Stimulated activated CD8-positive, alpha-beta memory T cell treated with anti-CD3 and anti-CD28 coated beads, Interleukin-15, amount 100 ng/mL, for 1 hour (primary cell): ENCODE measurements at places on chromosomes 6 and 20.

GRCh38 chr20:634148-634925 is 18.7 kb downstream of the SRXN1 start:
- DNase-seq, result no peak

DNA sequence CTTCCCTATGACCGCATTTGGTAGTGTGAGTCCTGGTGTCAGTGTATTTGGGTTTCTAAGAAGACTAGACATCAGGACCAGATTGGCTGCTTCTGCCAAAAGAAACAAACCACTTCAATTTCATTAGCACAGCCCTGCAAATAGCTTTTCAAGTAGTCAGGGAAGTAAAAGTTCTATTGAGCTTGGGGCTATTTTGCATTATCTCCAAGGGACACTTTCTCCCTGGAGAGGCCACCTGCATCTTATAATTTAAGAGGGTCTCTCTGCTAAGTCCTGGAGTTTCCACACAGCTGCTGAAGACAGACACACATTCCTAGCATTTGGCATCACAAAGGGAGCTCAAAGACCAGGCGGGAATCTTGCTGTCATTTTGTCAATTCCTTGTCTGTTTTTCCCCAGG is 141.2 kb downstream of the BMP2 start:
- no peak for DNase-seq

- DNase-seq, result no peak
Measured at GRCh38 chr6:112205427-112206109, 48.8 kb downstream of the LAMA4 start.

- DNase-seq, result no peak
Measured at GRCh38 chr6:117477988-117478852, 4.3 kb upstream of the DCBLD1 start.

DNA sequence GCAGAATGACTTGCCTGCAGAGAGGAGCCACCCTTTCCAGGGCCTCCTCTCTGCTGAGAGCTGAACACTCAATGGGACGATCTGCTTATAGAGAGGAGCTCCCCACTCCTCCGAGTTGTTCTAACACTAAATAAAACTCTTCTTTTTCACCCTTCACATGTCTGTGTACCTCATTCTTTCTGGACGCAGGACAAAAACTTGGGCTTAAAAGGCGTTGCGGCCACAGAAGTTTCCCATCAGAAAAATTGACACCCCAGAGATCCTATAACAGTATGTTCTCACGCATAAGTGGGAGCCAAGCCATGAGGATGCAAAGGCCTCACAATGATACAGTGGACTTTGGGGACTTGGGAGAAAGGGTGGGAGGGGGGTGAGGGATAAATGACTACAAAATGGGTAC is 121.2 kb downstream of the GMPR start:
- DNase-seq, result no peak

- no peak for DNase-seq
Measured at GRCh38 chr6:143634486-143634885, 43.3 kb upstream of the PHACTR2 start.

DNA sequence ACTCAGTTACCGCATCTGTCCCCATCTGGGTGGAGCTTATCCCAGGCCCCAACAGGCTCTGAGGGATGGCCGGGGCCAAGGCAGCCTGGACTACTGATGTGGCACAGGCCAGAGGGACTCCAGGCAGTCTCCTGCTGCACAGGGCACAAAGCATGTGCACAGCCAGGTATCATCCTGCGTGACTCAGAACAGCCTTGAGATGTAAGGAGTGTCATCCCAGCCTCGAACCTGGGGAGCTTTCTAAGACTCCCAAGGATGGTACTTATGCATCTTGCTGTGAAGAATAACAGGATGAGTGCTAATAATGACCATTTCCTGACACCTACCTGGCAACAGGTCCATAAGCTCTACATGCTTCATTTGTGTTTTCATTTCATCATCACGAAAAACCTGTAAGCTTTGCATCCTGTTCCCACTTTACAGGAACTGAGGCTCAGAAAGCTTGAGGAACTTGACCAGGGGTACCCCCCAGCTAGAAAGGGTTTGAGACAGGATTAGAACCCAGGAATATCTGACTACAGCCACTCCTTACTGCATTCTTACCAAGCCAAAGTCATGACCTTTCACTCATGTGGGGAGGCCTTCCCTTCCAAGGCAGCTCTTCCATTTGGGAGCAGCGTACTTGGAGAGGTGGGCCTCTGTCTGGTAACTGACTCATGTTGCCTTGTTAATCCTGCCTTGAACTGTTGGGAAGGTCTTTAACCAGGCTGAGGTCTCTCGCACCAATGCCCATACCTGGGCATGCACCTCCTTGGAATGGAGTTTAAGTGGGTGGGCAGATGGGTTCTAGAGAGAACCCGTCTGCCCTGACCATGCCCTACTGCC is 1.9 kb downstream of the TRIB3 start:
- DNase-seq, result no peak

DNA sequence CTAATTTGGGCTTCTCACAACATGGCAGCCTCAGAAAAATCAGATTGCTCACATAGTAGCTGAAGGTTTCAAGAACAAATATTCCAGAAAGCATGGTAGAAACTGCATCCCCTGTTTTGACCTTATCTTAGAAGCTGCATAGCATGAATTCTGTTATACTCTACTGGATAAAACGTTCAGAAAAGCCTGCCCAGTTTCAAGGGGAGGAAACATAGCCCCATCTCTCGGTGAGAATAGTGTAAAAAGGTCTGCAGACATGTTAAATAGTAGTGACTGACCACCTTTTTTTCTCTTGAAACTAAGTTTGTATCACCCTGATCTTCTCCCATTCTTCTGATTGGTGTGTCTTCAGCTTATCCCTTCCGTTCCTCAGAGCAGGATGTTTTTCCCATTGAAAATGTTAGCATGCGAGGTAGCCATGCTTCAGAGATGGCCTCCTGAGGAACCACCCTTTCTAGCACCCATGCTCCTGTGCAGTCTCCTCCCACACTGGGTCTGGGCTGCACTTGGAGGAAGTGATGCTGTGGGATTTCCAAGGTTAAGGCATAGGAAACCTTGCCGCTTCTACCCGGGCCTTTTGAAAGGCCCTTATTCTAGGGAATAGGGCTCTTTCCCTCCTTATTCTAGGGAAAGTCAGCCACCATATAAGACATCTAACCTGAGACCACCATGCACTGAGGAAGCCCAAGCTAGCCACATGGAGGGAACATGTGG is 50.1 kb downstream of the MARCKS start:
- no peak for DNase-seq

DNA sequence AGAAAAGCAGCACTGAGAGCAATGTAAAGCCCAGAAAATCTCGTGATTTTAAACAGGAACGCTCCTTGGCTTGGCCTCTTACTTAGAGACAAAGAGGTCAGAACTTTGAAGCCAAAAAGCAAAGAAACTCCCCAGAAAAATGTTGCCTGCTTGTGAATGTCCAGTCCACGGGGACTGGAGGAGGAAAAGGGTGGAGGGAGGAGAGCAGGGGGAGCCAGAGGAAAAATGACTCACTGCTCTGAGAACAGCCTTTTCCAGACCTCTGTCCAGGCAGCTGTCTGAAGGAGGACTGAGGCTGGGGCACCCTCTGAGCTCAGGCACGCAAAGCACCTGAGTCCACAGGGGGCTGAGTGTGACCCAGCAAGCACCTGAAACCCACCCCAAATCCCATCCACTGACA is 64.7 kb downstream of the TRAM2 start:
- no peak for DNase-seq

- no peak for DNase-seq
Measured at GRCh38 chr20:13922241-13922640, 68.2 kb downstream of the SEL1L2 start.

- DNase-seq, result no peak
Measured at GRCh38 chr6:19440531-19440930, 396.6 kb upstream of the ID4 start.

- DNase-seq, result no peak
Measured at GRCh38 chr6:8059129-8059528, 5.1 kb downstream of the BLOC1S5 start.

DNA sequence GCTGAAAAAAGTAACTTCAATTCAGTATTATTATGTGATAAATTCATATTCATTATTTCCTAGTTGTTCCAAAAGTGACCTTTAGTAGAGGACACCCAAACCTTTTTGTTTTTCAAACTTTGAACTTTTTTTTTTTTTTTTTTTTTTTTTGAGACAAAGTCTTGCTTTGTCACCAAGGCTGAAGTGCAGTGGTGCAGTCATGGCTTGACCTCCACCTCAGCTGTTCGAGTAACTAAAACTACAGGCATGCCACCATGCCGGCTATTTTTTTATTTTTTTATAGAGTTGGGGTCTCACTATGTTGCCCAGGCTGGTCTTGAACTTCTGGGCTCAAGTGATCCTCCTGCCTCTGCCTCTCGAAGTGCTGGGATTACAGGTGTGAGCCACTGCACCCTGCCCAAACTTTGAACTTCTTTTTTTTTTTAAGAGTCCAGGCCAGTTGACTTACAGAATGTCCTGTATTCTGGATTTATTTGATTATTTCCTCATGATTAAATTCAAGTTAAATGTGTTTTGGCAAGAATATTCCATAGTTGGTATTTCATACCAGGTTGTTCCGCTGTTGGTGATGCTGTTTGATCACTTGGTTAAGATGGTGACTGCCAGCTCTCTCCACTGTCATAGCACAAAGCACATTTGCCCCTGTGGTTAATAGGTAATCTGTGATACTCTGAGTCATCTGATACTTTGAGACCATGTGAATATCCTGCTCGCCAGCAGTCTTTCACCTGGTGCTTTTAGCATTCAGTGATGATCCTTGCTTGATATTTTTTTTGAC is 48.0 kb downstream of the VAPB start:
- no peak for DNase-seq

DNA sequence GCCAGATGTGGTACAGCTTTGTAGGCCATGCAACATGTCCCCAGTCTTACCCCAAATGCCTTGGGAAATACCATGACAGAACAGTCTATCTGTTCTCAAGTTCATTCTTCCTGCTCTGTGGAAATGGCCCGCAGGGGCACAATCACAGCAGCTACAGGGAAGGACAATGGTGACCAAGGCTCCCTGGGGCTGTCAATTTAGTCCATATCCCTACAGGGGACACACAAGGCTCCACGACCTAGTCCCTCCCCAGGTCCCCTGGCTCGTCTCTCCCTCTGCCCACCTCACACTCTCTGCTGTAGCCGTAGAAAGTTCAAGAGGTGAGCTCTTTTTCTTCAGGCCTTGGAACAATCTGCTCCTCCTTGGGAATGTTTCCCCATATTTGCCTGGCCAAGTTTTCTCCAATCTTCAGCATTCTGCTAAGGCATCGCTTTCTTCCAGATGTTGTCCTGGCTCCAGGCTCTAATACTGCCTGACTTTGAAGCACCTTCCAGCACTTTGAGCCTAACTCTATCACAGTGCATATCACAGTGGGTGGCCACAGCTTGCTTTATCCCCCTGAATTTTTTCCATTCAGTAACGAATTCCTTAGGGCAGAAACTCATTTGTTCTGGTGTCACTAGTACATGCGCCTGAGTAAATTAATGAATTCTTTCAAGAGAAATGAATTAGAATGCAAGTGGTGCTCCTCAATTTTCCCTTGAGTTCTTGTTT is 92.6 kb downstream of the MAP3K7 start:
- DNase-seq, result no peak

DNA sequence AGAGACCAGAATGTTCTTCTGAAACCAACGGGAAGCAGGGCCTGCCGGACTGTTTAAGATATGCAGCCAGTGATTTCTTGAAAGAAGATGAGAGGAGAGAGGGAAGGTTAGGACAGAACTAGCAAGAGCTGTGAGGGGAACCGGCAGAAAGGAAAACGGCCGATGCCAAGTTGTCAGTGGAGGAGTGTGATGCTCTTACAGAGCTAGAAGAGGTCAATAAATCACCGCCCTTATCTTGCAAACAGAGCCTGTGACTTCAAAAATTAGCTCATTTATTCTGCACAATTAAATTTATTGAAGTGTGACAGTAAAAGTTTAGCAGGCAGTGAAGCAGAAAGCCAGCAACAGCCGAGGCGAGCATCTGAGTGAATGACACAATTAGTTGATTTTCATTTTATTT is 509.5 kb upstream of the ID4 start:
- DNase-seq, result no peak

- no peak for DNase-seq
Measured at GRCh38 chr6:164855281-164855680, 454.1 kb downstream of the C6orf118 start.

DNA sequence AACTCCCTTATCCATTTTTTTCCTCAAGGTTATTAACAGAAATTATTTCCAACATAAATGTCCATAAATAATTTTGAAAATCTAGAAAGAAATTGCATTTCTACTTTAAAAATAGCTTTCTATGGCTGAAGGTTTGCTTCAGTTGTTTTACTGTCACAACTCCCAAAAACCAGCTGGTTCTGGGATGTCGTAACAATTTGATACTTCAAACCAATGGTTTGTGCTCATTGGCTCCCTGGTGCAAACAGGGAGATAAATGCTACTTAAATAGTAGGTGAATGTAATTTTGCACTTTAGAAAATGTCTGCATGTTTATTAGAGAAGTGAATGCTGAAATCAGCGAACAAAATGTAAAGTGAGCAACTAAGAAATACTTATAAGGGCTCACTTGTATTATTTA is 31.1 kb downstream of the LAMA2 start:
- no peak for DNase-seq

DNA sequence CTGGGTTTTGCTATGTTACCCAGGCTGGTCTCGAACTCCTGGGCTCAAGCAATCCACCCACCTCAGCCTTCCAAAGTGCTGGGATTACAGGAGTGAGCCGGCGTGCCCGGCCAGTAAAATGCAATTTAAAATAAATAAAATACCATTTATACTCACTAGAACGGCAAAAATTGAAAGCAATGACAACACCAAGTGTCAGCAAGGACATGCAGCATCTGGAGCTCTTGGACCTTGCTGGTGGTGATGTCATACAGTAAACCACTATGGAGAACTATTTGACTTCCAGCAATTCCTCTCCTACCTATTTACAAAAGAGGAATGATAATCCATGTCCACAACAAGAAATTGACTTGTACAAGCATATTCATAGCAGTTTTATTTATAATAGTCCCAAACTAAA is 105.7 kb upstream of the PHACTR1 start:
- DNase-seq, result no peak

GRCh38 chr6:38738261-38738660 is 23.1 kb downstream of the DNAH8 start:
- no peak for DNase-seq

DNA sequence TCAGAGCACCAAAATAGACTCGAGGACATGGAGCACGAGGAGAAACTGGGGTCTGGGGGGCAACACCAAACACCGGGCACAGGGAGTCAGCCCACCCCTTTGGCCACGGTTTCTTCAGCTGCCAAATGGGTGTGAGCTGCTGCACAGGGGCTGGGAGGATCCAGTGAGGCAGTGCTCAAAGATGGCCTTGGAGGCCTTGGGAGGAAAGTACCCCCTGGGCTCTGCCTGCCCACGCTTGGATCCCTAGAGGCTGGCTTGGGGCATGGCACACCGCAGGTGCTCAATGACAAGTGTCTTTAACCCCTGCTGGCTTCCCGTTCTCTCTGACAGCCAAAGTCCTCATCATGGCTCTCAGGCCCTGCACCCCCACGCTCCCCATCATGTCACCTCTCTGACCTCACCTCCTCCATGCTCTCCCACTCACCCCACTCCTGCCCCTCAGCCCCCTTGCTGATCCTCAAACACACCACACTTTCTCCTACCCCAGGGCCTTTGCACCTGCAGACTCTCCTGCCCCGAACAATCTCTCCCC is 190.3 kb downstream of the ANKRD60 start:
- DNase-seq, result no peak

GRCh38 chr20:973785-974194 is 28.3 kb downstream of the RSPO4 start:
- no peak for DNase-seq

GRCh38 chr20:45067087-45067486 is 33.8 kb downstream of the KCNS1 start:
- DNase-seq, result no peak
